ENCODE measurements at places on chromosomes 12 and 14. TPM values are rescaled to one million over a fixed set of nuclear protein-coding genes. Genes with fewer than 3 reads are reported as not detected.

GRCh38 chr14:69464379-69464778 lies 20.1 kb upstream of the PLEKHD1 start:
- H3K27ac ChIP-seq: no peak overlapping the region
- no peak overlapping the region for H3K4me3 ChIP-seq
- no peaks in the 10 kb centered on the region for H3K4me1 ChIP-seq
- no peaks in the 10 kb centered on the region for H3K27me3 ChIP-seq
- no peak for DNase-seq

DNA sequence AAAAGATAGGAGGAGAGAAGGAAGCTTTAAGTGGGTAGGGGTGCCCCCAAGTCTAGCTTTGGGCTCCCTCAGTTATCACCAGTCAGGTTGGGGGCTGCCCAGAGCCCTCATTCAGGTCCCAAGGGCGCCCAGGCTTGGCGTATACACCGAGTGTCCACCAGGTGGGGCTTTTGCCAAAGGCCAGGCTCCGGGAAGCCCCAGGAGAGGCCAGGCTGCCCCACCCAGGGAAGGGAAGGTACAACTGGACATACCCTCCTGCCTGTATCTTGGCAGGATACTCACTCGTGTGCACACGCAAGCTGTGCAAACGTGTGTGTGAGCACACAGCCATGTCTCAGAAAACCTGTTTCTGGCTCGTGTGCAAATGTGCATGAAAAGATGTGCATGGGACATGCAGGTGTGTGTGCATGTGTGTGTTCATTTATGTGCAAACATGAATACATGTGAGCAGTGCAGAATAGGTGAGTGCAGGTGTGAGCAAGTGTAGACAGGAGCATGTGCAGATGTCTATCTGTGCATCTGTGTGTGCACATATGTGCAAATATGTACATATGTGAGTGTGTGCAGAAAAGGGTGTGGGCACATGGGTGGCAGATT lies 103.9 kb upstream of the MYL2 start:
- no peaks in the 10 kb centered on the region for H3K4me1 ChIP-seq
- peak; percentile 55 for DNase-seq
- H3K27ac ChIP-seq: no peak overlapping the region
- H3K36me3 ChIP-seq: no peaks in the 10 kb centered on the region
- H3K4me3 ChIP-seq: no peak overlapping the region

DNA sequence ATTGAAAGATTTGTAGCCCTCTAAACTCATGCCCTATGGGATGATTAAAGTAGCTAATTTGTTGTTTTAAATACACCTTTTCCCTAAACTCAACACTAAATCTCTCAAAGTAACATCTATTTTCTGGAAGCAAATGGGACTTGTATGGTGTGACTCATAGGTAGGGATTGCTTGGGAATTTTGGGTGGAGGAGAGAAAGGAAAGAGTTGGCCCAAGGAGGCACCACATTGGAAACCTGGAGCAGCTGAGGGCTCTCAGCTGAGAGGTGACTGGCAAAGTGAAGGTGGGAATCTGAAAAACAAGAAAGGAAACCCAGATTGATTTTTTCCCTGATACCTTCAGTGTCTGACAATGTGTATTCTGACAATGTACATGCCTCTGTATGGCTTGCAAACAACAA lies 114.8 kb upstream of the PRICKLE1 start:
- peaks cover 5% of the 10 kb centered on the region for H3K27me3 ChIP-seq
- DNase-seq: no peak
- H3K4me1 ChIP-seq: no peaks in the 10 kb centered on the region
- no peak overlapping the region for H3K27ac ChIP-seq

DNA sequence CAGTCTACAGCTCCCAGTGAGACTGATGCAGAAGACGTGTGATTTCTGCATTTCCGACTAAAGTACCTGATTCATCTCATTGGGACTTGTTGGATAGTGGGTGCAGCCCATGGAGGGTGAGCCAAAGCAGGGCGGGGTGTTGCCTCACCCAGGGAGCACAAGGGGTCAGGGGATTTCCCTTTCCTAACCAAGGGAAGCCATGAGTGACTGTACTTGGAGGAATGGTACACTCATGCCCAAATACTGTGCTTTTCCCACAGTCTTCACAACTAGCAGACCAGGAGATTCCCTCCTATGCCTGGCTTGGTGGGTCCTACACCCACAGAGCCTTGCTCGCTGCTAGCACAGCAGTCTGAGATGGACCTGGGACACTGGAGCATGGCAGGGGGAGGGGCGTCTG lies 21.0 kb upstream of the ABCC9 start:
- H3K27me3 ChIP-seq: no peaks in the 10 kb centered on the region
- H3K27ac ChIP-seq: no peak overlapping the region
- no peak overlapping the region for H3K4me3 ChIP-seq
- H3K4me1 ChIP-seq: no peaks in the 10 kb centered on the region

DNA sequence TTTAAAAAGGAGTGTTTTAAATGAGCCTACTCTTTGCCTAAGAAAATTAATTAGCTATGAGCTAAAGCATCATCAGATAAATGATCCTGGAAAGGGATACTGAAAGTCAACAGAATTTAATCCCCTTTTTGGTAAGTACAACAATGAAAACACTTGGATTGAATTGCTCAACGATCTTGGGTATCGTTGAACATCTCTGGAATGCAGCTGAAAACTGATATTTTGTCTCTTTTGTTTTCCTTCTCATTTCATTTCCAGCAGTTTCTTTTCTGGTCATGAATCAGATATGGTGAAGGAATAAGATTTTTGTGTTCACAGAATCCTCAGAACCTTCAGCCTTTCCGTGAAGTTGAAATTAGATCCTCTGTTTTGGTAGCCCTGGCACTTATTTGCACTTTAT lies 771.2 kb downstream of the FSCB start:
- DNase-seq: no peak
- H3K4me1 ChIP-seq: no peaks in the 10 kb centered on the region
- H3K36me3 ChIP-seq: no peaks in the 10 kb centered on the region
- no peak overlapping the region for H3K27ac ChIP-seq
- no peaks in the 10 kb centered on the region for H3K27me3 ChIP-seq

GRCh38 chr12:57238854-57239554 lies 9.5 kb downstream of the SHMT2 start:
- peaks cover 93% of the 10 kb centered on the region for H3K27me3 ChIP-seq
- H3K27ac ChIP-seq: no peak overlapping the region
- H3K4me3 ChIP-seq: peak overlapping the region; percentile 73
- peaks cover 5% of the 10 kb centered on the region for H3K36me3 ChIP-seq
- peaks cover 93% of the 10 kb centered on the region for H3K4me1 ChIP-seq
- peak; percentile 80 for DNase-seq

The MRPL42 gene
- total RNA-seq: 40.4 TPM
